ENCODE measurements at places on chromosomes 6 and 20. TPM values are rescaled to one million over a fixed set of nuclear protein-coding genes. Genes with fewer than 3 reads are reported as not detected.
A peak's percentile ranks its signal among the peaks of the same experiment; 100 is the strongest.

DNA sequence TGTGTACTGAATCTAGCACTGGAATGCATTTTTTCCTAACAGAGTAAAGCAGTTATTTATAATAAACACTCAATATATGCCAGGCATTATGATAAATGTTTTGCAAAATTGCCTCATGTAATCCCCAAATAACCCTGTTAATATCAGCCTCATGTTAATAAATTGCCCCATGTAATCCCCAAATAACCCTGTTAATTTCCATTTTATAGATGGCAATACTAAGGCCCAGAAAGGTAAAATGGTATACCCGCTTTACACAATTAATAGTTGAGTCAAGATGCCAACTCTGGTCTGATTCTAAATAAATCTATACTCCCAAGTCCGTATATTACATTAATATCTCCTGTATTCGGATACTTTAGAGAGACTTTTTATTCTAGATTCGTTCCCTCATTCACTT, 6.3 kb downstream of the MYB start:
- no peak for DNase-seq

DNA sequence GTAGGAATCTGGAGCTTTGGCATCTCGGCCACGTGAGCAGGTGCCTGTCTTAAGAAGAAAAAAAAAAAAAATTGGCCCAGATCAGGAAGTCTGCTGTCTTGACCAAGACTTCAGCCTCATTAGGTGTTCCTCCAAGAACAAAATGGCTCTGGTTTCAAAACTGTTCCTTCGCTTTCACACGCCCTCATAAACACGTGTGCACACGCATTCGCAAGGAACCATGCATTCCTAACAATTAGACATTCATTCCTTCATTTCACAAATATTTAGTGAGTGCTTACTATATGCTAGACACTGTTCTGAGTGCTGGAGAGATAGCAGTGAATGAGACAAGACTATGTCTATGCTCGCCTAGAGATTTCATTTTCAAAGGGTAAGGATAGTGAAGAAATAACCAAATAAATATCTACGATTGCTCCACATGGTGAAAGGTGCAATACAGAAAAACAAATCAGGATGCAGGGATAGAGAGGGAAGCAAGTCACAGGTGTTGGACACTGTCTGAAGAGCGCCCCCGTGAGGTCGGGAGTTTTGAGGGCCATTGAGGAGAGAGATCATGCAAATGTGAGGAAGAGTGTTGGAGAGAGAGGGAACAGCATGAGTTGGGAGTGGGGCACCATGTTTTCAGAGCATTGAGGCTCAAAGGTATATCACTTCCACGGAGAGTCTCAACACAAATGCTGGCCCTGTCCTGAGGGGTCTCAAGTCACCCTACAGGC, 53.3 kb downstream of the CCDC170 start:
- DNase-seq = no peak

The FGD2 gene
- total RNA-seq = not detected

GRCh38 chr20:20780127-20780824, 67.8 kb upstream of the RALGAPA2 start:
- DNase-seq = no peak

The DEF6 gene
- total RNA-seq = 0.25 TPM

The TMC2 gene
- total RNA-seq = not detected

- DNase-seq = peak; percentile 32
Measured at GRCh38 chr6:35343092-35343834, 905 bp downstream of the PPARD start.

The CTCFL gene
- total RNA-seq = not detected

DNA sequence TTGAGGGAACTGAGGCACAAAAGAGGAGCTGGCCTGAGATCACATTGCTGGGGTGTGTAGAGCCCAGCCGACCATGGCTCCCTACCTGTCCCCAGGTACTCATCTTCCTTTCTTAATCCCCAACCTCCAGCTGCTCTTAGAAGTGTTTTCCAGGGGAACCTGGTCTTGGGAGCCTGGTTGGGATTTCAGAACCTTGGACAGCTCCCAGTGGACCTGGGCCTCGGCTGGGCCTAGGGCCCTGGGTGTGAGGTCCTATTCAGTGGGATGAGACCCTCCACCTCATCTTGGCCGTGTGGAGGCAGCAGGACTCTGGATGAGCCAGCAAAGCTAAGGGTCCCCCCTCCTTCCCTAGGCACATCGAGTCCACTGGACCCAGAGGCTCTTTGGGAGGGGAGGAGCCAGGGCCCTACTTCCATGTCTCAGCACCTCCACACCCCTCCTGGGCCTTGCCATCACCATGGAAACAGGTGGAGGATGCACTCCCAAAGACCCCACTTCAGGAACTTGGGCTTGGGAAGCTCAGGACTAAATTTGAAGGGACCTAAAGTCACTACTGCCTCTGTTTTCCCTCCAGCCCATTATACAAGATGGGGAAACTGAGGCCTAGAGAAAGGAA, 38.5 kb downstream of the DLGAP4 start:
- peak; percentile 8 for DNase-seq

DNA sequence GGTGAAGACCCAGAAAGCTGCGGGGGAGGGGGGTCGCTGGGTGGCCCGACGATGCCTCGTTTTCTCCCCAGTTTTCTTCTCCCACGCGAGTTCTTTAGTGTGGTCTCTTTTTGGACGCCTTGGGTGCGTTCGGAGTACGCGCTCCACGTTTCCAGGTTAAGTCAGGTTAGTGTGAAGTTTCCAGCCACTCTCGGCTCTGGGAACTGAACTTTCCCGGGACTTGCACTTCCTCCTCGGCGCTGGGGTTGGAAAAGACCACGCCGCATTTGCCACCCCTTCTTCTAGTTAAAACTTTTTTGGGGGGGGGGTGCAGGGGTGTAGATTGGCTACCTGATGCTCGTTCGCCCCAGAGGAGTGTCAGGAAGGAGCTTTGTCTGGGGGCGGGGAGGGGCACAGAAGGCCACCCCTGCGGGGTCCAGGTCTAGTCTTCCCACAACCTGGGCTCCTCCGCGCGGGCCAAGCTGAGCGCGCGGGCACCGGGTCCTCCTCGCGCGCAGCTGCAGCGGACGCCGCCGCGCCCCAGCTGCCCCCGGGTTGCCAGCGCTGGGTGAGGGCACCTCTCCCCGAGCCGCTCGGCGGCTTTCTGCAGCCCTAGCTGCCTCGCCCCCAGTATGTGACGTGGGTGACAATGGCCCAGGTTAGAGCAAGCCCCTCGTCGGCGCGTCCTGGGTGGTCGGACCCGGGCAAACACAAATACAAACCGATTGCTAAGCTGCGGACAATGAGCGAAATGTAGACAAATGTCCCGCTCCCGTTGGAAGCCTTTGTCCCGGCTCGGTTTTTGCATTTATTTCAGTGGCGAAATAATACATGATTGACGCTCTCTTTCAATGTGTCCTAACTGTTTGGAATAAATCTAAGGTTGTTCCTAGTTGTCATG, 1.7 kb upstream of the NKX2-2 start:
- no peak for DNase-seq

The STMND1 gene
- not detected for total RNA-seq

DNA sequence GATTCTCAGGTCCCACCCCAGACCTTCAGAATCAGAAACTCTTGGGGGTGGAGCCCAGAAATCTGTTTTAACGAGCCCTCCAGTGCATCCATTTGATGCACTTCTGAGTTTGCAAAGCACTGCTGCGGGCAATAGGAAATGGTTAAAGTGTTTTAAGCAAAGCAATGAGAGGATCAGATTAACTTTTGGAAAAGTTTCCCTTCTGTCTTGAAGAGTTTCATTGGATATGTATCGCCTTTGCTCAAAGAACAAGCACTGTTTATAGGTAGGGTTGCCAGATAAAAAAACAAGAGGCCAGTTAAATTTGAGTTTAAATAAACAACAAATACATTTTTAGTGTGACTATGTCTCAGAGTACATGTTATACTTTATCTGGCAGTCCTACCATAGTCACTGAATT, 226.0 kb downstream of the BMP7 start:
- no peak for DNase-seq

The LGSN gene
- not detected for total RNA-seq

DNA sequence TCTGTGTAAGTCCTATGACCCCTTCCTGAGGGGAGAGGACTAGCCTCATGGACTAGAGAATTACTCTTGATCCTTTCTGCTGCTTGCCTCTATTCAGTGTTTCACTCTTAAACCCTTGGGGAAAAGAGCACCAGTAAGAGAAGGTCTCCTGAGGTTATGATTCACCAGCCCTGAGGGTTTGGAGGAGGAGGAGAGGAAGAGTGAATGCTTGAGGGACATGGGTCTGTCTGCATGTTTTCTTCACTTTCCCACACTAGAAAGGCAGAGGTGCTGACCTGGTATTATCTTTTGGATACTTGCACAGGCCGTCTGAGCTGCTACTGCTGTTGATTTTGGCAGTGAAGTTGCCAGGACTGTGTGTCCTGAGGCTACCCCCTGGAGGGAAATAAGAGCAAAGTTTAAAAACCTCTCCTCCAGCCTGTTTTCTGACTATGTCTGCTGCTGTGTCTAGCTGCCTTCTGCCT, 78.3 kb downstream of the CD109 start:
- peak; percentile 69 for DNase-seq

DNA sequence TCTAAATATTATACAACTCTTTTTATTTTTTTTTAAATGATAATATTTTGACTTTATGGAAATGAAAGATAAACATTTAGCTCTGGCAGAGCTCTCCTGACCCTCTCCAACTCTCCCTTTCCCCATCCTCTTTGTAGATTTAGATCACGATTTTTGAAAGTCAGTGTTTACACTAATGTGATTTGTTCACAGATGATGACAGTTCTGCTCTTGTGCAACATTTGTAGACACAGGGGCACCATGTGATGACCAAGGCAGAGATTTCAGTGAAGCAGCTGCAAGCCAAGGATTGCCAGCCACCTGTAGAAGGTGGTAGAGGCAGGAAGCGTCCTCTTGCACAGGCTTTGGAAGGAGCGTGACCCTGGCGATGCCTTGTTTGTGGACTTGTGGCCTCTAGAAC, 483.2 kb downstream of the QKI start:
- DNase-seq = no peak

The RAB44 gene
- not detected for total RNA-seq

GRCh38 chr20:56952258-56953047, 314.0 kb downstream of the BMP7 start:
- no peak for DNase-seq

- DNase-seq = no peak
Measured at GRCh38 chr6:108874470-108875160, 26.4 kb downstream of the ARMC2 start.

DNA sequence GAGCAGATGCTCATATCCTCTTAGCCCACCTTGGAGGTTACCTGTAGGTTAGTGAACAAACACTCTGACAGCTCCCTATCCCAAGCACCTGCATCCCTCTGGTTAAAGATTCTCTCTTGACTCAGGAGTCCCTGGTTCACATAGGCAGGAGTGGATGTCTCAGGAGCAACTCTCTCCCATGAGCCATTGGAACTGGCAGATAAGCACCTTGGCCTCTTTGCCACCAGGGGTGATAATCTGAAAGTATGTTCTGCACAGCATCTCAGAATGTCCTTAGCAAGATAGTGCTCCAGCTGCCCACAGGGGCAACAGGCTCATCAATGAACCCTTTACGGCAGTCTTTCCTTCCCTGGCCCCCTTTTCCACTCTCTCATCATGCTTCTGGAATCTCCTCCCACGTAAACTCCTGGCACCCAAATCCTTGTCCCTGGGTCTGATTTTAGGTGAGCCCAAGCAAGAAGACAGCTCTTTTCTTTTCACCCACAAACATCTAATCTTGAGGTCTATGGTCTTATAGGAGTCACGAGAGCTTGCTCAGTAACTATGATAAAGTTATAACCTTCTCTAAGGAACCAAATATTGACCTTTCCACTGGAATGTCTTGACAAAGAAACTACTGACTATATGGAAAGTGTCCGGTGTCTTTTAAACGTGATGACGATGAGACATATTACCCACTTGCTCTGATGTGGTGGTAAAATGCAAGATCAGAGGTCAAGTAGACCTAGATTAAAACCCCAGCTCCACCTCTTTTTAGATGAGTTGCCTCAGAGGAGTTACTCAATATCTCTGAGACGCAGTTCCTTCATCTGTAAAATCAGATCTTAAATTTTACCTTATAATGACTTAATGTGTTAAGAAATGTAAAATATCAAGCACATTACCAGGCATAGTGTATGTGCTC, 39.8 kb upstream of the ISM1 start:
- no peak for DNase-seq

The GSTA3 gene
- total RNA-seq = not detected

The OPRM1 gene
- total RNA-seq = not detected

GRCh38 chr20:37337208-37337991, 8.5 kb upstream of the SRC start:
- DNase-seq = no peak

DNA sequence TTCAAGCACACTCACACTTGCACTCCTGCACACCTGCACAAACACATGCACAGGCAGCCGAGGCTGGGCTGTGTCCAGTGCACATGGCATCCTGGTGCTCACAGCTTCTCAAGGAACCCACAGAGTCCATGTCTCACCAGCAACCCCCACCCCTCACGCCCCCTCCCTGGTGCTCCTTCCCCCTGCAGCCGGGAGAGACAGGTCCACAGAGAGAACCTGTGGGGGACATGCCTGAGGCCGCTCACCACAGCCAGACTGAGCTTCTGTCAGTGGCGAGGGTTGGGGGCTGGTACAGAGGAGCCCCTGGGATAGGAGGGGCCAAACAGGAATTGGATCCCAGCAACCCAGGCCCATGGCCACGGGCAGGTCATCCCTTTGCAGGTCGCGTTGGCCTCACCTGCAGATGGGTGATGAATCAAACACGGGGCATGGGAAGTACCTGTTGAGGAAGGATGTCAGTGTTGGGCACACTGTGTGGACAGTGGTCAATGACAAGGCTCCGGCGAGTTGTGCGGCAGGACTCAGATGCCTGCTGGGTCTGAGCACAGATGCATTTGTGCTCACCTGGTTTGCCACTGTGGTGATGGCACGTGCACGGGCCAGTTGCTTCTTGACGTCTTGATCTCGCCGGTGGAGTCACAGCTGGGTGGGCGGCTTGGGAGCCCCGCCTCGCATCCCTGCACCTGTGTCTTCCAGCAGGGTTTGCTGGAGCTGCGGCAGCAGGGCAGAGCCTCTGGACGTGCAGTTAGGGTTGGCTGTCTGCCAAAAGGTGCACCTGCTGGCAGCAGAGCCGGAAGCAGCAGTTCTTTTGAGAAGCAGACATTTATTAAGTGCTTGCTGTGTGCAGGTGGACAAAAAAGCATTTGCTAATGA, 113.0 kb downstream of the ERMARD start:
- no peak for DNase-seq

The XKR7 gene
- not detected for total RNA-seq

The RNF217 gene
- 20.5 TPM for total RNA-seq

DNA sequence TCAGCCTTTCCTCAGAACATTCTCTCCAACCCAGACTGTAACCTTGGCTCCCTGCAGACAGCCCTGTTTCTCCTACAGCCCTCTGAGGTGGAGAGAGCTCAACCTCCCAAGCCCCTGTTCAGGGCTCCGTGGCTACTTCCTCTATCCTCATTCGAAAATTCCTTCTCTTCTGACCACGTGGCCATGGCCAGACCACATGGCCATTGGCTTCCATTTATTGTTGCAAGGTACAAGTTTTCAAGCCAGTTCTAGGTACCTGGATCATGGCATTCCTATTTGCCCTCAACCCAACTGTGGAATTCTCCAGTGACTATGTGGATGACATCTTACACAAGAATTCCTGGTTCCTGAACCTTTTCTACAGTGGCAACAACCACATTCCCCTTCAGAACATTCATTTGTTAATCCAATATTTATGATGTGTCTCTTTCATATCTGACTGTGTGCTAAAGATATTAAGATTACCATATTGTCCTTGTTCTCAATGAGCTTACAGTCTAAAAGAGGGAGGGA, 161.9 kb downstream of the GMPR start:
- DNase-seq = no peak
